ENCODE measurements at places on chromosomes 6 and 20.

DNA sequence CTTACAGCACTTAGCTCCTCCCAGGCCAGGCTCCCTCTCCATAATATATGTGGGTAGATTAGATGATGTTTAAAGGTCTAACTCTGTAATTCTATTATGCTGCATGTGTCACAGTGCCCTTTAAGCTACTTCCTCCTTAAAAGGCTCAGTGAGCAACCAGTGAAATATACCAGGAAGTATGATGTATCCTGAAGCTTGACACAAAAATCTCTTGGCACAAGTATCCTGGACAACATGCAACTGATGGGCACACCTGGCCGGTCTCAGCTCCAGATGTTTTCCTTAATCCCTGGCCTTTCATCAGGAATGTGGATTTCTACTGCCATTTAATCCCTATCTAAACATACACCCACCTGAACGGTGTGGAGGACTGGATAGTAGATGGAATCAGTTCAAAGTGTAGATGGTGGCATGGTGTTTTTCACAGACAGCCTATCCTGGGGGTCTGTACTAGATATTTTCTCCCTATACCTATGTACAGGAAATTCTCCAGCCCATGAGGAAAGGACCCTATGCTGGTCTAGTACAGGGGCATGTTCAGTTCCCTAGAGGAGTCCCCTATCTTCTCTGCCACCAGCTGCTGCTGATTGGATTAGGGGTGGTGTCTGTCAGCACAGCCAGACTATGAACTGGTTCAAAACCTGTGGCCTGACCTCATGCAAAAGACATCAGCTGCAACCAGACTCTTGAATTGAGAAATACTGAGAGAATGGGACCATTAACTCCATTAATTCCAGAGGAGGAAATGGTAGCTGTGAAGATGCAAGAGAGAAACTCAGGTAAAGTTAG is 59.4 kb upstream of the CITED2 start:
- DNase-seq, result peak; percentile 60

- no peak for DNase-seq
Observed at GRCh38 chr6:159650314-159650713, 42.7 kb downstream of the SOD2 start.

DNA sequence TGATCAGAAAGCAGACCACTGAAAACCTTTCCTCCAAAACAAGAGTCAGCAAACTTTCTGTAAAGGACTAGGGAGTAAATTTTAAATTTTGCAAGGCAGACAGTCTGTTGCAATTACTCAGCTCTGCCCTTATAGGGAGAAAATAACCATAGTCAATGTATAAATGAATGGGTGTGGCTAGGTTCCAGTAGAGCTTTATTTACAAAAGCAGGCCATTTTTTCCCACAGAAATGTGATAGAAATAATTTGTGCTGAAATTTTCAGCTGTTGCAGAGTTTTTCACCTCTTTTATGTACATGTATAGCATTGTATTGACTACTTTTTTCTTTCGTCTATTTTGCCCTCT is 7.7 kb downstream of the AMD1 start:
- no peak for DNase-seq

- peak; percentile 7 for DNase-seq
Observed at GRCh38 chr20:5888041-5888440, 62.3 kb downstream of the TRMT6 start.

- no peak for DNase-seq
Observed at GRCh38 chr6:99846006-99846405, 148.0 kb downstream of the MCHR2 start.

DNA sequence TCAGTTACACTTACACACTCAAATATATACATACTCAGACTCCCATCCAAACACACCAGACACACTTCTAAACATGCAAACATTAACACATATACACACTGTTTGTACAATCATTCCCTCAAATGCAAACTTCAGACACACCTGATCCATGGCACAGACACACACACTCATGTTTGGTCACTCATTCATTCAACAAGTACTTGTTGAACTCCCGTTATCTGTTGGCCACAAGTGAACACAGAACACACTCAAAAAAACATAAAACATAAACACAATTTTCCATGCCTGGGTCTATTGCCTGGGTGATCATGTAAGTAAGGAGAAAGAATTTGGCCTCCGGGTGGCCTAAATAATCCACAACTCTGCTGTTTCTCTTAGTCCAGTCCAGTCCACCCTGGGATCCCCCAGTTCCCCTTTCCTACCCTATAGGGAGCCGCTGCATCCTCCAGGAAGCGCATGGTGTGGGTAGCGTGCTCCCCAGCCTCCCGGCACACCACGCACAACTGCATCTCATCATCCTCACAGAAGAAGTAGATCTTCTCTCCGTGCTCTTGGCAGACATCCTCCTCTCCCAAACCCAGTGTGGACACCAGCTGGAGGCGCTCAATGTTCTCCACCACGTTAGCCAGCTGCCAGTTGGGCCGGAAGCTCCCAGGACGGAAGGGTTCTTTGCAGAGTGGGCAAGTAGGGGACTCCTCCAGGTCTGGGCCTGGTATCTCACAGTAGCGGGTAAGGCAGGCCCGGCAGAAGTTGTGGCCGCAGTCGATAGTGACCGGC is 815 bp downstream of the TRIM10 start:
- DNase-seq, result no peak

- no peak for DNase-seq
Observed at GRCh38 chr6:167341665-167342655, 17.1 kb downstream of the TTLL2 start.

- DNase-seq, result peak; percentile 1
Observed at GRCh38 chr6:77173472-77174074, 289.7 kb downstream of the HTR1B start.

DNA sequence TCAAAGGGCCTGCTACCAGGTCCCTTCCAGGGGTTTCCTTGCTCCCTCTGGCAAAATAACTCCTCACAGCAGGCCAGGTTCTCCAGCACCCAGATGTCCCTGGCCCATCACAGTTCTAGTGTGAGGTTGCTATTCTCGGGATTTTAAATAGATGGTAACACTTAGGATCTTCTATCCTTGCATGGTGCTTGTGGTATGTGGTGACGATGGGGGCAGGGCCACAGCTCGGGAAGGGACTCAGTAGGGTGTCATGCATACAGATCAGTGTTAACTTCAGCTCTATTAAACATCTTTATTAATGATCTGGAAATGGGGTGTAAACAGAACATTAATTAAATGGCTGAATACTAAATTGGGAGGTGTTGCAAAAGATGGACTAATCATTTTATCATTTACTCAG is 323.8 kb downstream of the QKI start:
- no peak for DNase-seq

DNA sequence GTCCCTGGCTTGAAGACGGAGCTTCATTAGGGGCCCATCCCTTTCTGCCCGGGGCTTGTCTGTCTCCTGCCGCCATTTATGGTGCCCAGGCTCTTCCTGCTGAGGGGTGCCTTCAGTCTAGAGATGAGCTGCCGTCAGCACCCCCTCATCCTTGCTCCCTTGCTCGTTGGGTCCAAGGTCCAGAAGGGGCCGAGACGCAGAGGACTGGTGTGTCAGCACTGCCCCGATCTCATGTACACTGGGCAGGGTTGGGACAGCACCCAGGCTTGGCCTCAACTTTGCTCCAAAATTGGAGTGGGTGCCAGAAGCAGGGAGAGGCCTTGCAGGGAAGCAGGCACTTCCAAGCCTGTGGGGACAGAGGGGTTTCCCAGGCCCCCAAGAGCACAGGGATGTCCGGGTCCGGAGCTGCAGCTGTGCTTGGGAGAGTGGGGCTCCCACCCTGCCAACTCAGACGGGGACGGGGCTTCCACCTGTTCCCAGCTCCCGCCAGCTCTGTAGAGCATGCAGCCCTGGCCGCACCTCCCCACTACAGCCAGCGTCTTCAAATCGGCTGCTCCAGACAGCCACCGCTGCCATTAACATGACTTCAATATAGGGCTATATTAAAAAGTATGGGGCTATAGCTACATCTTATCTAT is 488.8 kb downstream of the TENT5A start:
- DNase-seq, result no peak

DNA sequence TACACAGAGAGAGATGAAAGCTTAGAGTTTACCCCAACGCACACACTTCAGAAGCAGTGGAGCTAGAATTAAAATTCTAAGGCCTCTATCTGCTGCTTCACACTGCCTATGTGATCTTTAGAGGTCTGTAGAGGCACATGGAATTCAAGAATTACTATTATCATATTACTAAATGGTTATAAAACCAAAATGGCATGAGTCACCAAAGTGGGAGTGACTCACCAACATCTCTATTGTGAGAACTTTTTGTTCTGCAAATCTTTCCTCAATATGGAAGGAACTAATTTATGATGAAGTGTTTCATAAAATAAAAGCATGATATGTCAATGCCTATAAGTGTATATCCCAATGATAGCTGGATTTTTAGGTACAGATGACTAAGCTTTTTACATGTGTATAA is 28.5 kb upstream of the TMEM244 start:
- peak; percentile 13 for DNase-seq

DNA sequence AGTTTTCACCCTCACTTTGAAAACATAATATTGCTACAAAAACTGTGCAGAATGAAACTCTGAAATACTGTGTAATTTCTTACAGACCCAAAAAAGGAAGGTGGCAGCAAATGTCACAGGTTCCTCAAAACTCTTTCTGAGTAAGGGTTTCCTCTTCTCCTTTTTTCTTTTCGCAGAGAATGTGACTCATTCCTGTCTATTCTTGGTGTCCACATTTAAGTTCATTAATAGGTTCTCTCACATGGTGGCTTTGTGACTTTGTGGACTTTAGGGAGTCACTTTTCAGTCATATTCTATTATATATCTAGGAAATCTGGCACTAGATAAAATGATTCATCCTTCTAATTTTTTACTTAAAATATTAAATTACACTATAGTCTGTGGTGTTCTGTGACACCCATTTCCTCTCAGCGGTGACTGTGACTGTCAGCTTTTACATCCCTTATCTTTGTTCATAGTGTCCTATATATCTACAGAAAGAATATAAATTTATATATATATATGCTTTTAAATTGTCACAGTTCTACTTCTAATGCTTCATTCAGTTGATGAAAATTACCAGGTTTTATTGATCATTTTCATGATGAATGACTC is 126.8 kb upstream of the HCRTR2 start:
- peak; percentile 50 for DNase-seq

GRCh38 chr20:62887860-62888239 is 26.2 kb upstream of the TCFL5 start:
- no peak for DNase-seq

- DNase-seq, result no peak
Observed at GRCh38 chr6:98323605-98324004, 510.8 kb upstream of the POU3F2 start.

DNA sequence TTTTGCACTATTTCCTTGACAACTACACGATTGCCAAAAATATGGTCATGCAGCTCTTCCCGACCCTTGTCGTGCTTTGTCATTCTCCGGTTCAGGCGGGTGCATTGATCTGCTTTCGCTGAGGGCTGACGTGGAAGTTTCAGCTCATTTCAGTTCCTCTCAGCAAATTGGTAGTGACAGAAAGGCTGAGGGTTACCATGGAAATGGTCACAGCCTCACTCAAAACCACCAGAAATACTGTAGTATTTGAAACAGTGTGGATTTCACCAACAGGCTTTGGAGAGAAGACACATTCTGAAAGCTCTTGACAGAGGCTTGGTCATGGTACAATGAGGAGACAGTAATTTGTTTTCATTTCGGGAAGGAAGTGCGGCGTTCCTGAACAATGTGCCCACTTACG is 99.7 kb upstream of the EXOC2 start:
- DNase-seq, result no peak

DNA sequence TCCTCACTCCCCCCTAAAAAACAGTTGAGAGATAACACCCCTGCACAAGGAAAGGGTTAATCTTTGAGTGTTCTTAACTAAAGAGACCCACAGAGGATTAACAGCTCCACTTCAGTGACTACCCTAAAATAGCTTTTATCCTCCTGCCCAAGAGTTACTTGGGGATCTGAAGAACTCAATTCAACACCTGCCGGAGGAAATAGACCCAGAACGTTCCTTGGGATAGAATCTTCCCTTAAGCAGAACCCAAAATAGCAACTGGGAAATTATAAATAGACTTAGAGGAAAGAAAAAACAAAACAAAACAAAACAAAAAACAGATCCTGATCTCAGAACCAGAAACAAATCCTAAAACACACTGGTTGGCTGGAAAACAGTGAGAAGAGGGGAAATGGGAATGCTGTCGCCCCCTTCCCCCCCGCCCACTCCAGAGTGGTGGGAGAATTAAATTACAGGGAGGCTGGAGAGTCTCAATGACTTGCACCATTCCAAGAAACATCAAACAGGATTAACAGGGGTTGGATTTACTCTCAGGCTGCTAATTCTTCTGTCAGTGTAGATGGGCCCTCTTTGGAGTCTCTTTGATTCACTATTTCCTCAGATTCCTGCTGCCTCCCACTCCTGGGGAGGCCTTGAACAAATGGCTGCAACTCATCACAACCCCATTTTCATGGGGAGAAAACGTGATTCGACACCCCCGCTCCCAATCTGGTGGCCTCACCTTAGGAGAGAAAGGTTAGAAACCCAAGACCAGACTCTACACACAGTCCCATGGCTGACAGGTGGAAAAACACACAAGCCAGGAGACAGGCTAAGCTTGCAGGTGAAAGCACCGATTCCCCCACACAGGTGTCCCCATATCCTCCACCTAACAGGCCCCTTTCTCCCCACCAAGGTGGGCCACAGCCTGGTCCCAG is 1.4 kb downstream of the PLAGL2 start:
- peak; percentile 30 for DNase-seq

DNA sequence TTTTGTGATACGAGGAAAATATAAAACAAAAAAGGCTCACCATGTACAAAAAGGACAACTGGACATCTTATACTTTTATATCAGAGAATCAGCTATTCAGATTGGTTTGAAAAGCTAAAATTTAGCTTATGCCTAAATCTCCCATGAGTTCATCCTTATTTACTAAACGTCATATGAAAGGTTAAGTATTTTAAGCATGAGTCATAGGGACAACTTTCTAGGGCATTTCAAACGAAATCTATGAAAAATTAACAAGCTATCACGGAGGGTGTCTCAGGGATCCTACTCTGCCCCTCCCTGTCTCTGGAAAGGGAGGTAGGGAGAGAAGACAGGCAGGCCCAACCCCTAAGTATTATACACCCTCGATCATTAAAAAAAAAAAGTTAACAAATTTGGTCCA is 124.1 kb upstream of the LOC128125822 start:
- DNase-seq, result no peak

DNA sequence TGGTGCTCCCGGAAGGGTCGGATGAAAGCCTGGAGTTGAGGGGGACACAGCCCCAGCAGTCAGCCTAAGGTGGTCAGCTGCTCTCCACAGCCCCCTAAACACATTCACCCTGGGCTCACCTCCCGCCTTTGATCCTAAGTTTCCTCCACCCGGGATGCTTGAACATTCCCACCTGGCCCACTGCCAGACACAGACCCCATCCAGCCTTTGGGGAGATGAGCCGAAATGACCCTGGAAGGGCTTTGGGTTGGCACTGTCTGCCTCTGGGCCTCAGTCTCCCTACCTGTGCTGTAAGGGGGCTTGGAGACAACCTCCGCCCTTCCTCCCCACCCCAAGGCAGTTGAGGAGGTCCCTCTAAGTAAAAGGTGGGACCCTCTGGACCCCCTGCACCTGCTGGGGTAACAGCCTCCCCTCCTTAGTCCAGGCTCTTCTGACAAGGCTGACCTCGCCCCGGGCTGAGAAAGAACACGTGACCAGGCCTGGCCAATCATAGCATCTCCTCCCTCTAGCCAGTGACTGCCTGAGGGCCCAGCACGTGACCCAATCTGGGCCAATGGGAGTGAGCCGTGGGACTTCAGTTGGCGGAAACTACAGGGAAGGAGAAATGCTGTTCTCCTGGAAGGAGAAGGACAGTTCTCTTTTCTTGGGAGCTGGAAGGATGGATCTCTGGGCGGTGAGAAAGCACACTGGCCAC is 16.9 kb upstream of the UBE2V1 start:
- peak; percentile 47 for DNase-seq

Data from hematopoietic multipotent progenitor cell treated with erythropoietin and hydrocortisone succinate and interleukin-3 and kit ligand, for 6 days (in vitro differentiated cells).